ENCODE measurements at places on chromosomes 12 and 14. TPM values are rescaled to one million over a fixed set of nuclear protein-coding genes. Genes with fewer than 3 reads are reported as not detected.

DNA sequence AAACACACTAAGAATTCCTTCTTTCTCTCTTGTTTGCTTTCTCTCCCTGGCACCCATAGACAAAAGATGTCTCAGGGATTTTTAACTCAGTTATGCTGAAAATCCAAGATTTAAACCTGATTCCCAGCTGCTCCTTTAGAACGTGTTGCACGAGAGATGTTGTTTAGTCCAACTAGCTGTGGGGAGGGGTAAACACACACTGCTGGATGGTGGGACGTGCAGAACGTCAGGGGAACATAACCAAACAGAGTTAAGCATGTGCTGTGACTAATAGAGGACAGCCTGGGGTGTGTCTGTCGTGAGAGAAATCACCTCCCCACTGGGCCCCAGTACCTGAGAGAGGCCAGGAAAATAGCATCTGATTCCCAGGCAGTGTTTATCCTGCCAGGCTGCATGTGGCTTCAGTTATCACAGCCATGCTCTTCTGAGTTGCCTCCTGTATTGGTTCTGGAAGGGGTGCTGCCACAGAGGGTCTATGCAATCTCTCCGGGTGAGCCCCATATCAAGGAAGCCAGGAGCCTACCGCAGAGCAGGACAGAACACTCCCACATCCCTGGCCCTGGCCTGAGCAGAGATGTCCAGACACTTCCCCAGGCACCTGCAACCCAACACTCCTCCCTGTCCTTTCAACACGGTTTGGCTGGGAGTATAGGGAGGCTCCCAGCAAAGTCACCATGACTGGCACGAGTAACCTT is 112.7 kb upstream of the EGLN3 start:
- H3K27me3 ChIP-seq, result peaks cover 6% of the 10 kb centered on the region
- DNase-seq, result no peak
- H3K4me1 ChIP-seq, result peaks cover 6% of the 10 kb centered on the region
- no peak overlapping the region for H3K27ac ChIP-seq

Gene TROAP
- total RNA-seq, result 8.0 TPM

DNA sequence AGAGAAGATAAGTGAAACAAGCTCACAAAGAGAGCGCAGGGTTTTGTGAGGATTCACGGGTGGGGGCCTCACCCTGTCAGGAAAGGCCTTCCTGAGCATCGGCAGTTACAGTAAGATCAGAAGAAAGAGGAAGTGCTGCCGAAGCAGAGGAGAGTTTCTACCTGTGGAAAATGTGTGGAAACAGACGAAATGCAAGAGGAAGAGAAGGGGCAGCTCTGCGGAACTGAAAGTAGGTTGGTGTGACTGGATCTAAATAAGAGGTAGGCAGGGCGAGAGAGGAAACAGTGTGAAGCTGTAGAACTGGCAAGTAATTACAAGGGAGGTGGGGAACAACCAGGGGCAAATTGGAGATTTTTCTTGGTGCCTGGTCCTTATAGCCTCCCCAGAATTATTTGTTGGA is 2.6 kb downstream of the GPR68 start:
- no peak for DNase-seq
- H3K4me3 ChIP-seq, result no peak overlapping the region
- no peaks in the 10 kb centered on the region for H3K27me3 ChIP-seq
- peaks cover 24% of the 10 kb centered on the region for H3K4me1 ChIP-seq
- no peaks in the 10 kb centered on the region for H3K36me3 ChIP-seq

GRCh38 chr14:74945852-74946658 is 9.3 kb downstream of the PGF start:
- no peak overlapping the region for H3K4me3 ChIP-seq
- no peak overlapping the region for H3K27ac ChIP-seq
- DNase-seq, result no peak

- no peak overlapping the region for H3K27ac ChIP-seq
- H3K4me3 ChIP-seq, result no peak overlapping the region
- H3K36me3 ChIP-seq, result no peaks in the 10 kb centered on the region
- DNase-seq, result no peak
Observed at GRCh38 chr12:55681142-55682077, 26.3 kb downstream of the ITGA7 start.

DNA sequence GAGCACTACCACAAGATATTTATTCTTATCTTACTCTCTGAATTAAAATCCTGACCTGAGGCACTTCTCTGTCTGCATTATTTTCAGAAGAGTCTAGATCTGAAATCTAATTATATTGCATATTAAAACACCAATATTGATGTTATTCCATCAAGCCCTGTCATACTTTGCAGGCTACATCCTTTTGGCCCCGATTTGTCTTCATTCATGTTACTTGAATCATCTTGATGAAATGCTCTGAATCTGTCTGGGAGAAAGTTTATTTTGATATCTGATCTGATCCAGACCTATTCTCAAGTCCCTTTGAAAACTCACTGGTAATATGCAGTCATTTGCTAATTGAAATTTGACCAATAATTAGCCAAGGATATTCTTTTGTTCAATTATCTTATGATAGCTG is 79.9 kb downstream of the BBS10 start:
- no peak overlapping the region for H3K4me3 ChIP-seq
- H3K36me3 ChIP-seq, result no peaks in the 10 kb centered on the region
- no peak for DNase-seq
- H3K27ac ChIP-seq, result no peak overlapping the region

DNA sequence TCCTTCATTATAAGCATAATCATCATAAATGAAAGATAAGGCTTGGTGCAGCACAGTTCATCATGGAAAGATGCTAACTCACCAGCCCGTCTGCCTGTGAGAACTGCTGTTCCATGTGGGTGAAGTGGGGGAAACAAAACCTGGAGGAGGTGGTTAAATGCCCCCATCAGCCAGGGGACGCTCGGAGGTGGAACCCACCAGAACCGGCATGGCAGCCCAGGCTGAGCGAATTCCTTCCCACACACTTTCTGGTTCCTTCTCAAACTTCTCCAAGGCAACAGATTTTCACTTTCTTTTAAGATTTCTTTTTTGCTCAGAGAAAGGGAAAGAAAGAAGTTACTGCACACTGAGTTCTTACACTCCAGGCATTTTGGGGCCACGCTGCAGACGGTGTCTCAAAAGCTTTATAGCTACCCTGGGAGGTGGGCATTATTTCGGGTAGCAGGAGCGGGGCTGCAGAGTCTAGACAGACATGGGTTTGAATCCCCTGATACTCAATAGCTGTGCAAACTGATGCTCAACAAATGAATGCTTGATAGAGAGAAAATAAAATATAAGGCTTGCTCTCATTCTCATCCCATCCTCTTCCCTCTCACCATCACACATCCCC is 190.7 kb downstream of the BCL11B start:
- H3K4me3 ChIP-seq, result no peak overlapping the region
- peak; percentile 67 for DNase-seq
- H3K27ac ChIP-seq, result no peak overlapping the region
- H3K36me3 ChIP-seq, result no peaks in the 10 kb centered on the region

Gene P2RX2
- not detected for total RNA-seq

Gene ANKRD33
- total RNA-seq, result not detected

GRCh38 chr12:112182499-112182898 is 57.1 kb downstream of the TRAFD1 start:
- no peak overlapping the region for H3K4me3 ChIP-seq
- H3K36me3 ChIP-seq, result peaks cover 31% of the 10 kb centered on the region
- no peaks in the 10 kb centered on the region for H3K4me1 ChIP-seq
- DNase-seq, result no peak

GRCh38 chr12:72790273-72790672 is 518.1 kb downstream of the TRHDE start:
- DNase-seq, result no peak
- no peaks in the 10 kb centered on the region for H3K4me1 ChIP-seq
- no peak overlapping the region for H3K4me3 ChIP-seq

Gene LRRC74A
- total RNA-seq, result not detected

Gene SLC6A15
- total RNA-seq, result not detected

DNA sequence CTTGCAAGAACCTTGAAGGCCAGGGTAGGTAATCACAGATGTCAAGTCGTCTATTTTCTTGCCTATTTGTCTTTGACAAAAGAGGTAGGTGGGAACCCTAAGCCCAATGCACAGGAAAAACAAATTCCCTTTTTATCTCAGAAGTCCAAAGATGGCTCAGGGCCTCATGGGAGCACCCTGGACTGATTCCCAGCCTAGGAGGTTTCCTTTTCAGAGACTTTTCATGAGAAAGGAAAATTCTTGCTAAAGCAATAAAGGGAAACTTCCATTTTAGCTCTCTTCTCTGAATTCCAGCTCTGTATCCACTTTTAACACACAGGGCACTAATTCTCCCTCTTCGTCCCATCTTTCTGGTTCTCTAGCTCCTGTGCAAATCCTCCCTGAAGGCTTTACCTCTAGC is 1.2 kb downstream of the ZNF641 start:
- peak; percentile 42 for DNase-seq
- peaks cover 28% of the 10 kb centered on the region for H3K36me3 ChIP-seq
- peaks cover 15% of the 10 kb centered on the region for H3K4me1 ChIP-seq
- H3K27me3 ChIP-seq, result no peaks in the 10 kb centered on the region

GRCh38 chr12:51661836-51662235 is 70.8 kb downstream of the SCN8A start:
- no peak overlapping the region for H3K27ac ChIP-seq
- DNase-seq, result no peak
- no peaks in the 10 kb centered on the region for H3K27me3 ChIP-seq
- no peaks in the 10 kb centered on the region for H3K36me3 ChIP-seq
- no peak overlapping the region for H3K4me3 ChIP-seq

GRCh38 chr14:93050761-93051160 is 65.0 kb downstream of the ITPK1 start:
- peaks cover 4% of the 10 kb centered on the region for H3K36me3 ChIP-seq
- no peak overlapping the region for H3K27ac ChIP-seq
- H3K4me1 ChIP-seq, result peaks cover 23% of the 10 kb centered on the region

DNA sequence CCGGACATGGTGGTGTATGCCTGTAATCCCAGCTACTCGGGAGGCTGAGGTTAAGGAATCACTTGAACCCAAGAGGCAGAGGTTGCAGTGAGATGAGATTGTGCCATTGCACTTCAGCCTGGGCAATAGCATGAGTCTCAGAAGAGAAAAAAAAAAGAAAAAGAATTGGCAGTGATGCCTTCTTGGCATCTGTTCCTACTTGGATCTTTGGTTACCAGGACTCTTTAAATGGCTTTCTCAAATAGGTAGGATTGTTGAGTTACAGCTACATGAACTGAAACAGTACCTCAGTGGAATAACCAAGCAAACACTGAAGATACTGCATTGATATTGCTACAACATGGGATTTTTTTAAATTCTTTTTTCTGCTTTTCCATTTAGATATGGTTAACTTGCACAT is 136.8 kb downstream of the SAMD4A start:
- H3K27me3 ChIP-seq, result no peaks in the 10 kb centered on the region
- H3K27ac ChIP-seq, result no peak overlapping the region
- no peak overlapping the region for H3K4me3 ChIP-seq
- H3K4me1 ChIP-seq, result peaks cover 6% of the 10 kb centered on the region
- H3K36me3 ChIP-seq, result no peaks in the 10 kb centered on the region

- H3K4me3 ChIP-seq, result no peak overlapping the region
- no peak for DNase-seq
- no peak overlapping the region for H3K27ac ChIP-seq
- no peaks in the 10 kb centered on the region for H3K4me1 ChIP-seq
- no peaks in the 10 kb centered on the region for H3K27me3 ChIP-seq
- no peaks in the 10 kb centered on the region for H3K36me3 ChIP-seq
Observed at GRCh38 chr12:128684352-128684751, 139.4 kb downstream of the SLC15A4 start.

DNA sequence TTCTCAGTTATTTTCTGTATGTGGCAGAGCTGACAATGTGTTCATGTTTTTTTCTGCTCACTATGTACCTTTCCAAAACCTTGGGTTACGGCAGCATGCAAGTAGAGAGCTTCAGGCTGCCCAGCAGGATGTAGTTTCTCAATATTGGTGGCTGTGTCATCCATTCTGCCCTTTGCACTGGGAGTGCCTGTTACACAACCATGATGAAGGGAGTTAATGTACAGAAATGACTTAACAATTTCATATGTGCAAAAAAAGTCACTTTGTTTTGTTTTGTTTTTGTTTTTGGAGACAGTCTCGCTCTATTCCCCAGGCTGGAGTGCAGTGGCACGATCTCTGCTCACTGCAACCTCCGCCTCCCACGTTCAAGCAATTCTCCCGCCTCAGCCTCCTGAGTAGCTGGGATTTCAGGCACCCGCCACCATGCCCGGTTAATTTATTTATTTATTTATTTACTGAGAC is 6.1 kb upstream of the CNIH1 start:
- H3K36me3 ChIP-seq, result no peaks in the 10 kb centered on the region
- H3K27me3 ChIP-seq, result peaks cover 10% of the 10 kb centered on the region
- DNase-seq, result no peak
- H3K27ac ChIP-seq, result no peak overlapping the region
- no peak overlapping the region for H3K4me3 ChIP-seq

Gene CREBL2
- total RNA-seq, result 15.1 TPM

Gene TAS2R9
- not detected for total RNA-seq

- no peaks in the 10 kb centered on the region for H3K4me1 ChIP-seq
- H3K27ac ChIP-seq, result no peak overlapping the region
- no peak for DNase-seq
- no peaks in the 10 kb centered on the region for H3K36me3 ChIP-seq
- H3K4me3 ChIP-seq, result no peak overlapping the region
- H3K27me3 ChIP-seq, result peaks cover 11% of the 10 kb centered on the region
Observed at GRCh38 chr12:115885040-115885690, 392.3 kb downstream of the MED13L start.

Gene P3H3
- total RNA-seq, result 86.5 TPM

DNA sequence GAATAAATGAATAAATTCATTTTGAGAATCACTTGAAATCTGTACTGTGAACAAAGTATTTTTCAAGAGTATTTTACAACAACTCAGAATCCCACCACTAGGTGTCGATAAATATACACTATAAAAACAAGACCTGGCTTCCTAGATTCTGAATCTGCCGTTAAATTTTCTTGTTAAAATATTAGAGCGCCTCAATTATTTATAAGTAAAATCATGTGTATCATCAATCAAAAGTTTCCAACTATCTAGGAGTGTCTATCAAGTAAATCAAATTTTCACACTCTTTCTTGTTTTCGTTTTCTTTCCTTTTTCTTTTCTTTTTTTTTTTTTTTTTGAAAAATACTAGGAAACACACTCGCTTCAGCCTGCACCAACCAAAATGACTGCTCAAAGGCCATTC is 179.2 kb upstream of the DCN start:
- DNase-seq, result no peak
- H3K36me3 ChIP-seq, result no peaks in the 10 kb centered on the region
- H3K4me1 ChIP-seq, result peaks cover 7% of the 10 kb centered on the region
- no peaks in the 10 kb centered on the region for H3K27me3 ChIP-seq
- H3K4me3 ChIP-seq, result no peak overlapping the region
- H3K27ac ChIP-seq, result no peak overlapping the region

- peaks cover 80% of the 10 kb centered on the region for H3K4me1 ChIP-seq
- DNase-seq, result peak; percentile 98
- peak overlapping the region; percentile 98 for H3K27ac ChIP-seq
- peaks cover 20% of the 10 kb centered on the region for H3K36me3 ChIP-seq
- no peaks in the 10 kb centered on the region for H3K27me3 ChIP-seq
Observed at GRCh38 chr12:124917135-124917840, 2.8 kb upstream of the UBC start.

GRCh38 chr12:95182868-95183415 is 34.3 kb downstream of the FGD6 start:
- peaks cover 6% of the 10 kb centered on the region for H3K4me1 ChIP-seq
- no peak for DNase-seq
- H3K27ac ChIP-seq, result peak overlapping the region; percentile 44
- H3K4me3 ChIP-seq, result no peak overlapping the region
- peaks cover 3% of the 10 kb centered on the region for H3K36me3 ChIP-seq

Gene OSGEP
- total RNA-seq, result 35.7 TPM

Gene OXA1L
- 122 TPM for total RNA-seq

- H3K4me1 ChIP-seq, result peaks cover 22% of the 10 kb centered on the region
- H3K4me3 ChIP-seq, result no peak overlapping the region
- H3K27me3 ChIP-seq, result no peaks in the 10 kb centered on the region
Observed at GRCh38 chr12:47207829-47208248, 128.1 kb upstream of the AMIGO2 start.
